ENCODE measurements at places on chromosomes 2 and 18.

DNA sequence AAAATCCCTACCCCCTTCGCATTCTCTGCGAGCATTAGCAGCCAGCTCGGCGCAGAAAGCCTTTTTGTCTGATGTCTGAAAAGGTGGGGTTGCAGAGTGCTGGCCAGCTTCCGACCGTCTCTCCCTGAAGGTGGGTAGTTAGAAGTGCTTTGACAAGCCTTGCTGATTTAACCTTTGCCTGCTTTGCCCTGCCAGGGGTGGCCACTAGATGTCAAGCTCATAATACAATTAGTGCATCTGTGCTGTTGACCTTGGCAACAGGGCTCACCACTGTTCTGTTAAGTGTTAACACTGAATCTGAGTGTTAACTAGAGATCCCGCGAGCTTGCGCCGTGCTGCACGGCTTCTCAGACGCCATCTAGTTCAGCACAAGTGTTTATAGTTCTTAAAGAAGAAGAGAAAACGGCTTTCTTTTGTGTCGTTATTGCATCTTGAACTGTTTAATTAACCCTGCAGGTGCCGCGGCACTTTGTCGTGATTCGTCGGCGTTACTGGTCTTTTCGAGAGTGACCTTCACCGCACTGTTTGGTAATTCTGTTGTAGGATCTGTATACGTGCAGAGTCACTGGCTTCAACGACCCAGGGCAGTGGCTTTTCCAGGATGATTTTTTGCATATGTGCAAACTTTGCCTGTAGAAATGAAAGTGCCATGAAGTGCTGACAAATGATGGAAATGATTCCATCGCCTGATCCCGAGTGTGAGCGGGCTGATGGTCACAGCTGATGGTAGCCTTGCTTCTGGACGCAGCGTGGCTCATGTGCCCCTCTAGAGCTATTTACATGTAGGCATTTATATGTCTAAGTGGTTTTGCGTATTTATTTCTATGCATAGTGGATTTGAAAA is 5.5 kb downstream of the SALL3 start:
- DNase-seq = no peak

DNA sequence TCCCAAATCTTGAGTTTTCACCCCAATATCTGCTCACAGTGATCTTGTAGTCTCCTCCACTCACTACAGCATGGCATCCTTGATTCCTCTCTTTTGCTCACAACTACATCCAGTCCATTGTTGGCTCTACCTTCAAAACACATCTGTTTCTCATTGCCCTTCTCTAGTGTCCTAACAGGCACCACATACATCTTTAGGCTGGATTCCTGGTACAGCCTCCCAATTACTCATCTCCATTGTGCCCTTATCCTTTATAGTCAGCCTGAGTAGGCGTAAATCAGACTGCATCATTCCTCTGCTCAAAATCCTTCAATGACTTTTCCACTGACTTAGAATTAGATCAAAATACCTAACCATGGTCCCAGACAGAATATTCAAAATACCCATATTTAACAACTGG is 10.7 kb upstream of the TAF1B start:
- peak; percentile 90 for DNase-seq

DNA sequence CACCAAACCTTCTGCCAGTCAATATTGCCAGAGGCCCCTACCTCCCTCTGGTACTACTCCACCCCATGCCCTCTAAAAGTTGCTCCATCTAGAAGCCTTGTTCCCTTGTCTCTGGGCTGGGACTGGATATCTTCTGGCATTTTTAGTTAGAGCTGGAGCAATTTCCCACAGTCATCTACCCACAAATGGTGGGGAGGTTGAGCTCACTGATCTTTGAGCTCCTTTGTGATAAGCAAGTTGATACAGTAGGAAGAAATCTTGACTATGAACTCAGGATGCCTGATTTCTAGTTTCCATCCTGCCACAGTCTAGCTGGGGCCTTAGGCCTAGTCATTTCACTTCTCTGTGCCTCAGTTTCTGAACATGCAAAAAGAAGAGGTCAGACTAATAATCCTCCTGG is 155.0 kb downstream of the MAIP1 start:
- no peak for DNase-seq

- DNase-seq = no peak
Observed at GRCh38 chr18:75139226-75139911, 69.6 kb downstream of the PTGR3 start.

DNA sequence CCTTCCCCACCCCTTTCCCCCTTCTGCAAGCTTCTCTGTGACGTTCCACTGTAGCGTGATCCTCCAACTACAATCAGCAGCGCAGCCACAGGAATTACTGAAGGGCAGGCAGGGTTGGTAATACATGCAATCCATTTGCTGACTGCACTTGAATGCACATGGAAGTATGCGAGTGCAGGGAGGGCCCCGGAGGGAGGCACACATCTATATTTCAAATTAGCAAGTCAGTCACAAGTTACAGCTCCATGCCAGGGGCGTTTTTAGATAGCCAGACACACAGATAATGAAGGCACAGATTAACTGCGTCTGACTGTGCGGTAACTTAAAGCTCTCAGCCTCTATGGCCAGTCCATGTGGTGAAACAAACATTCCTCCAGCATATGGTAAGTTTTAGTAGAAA is 209.2 kb upstream of the GATA6 start:
- DNase-seq = peak; percentile 47

GRCh38 chr18:79423211-79424007 is 27.7 kb downstream of the NFATC1 start:
- no peak for DNase-seq

DNA sequence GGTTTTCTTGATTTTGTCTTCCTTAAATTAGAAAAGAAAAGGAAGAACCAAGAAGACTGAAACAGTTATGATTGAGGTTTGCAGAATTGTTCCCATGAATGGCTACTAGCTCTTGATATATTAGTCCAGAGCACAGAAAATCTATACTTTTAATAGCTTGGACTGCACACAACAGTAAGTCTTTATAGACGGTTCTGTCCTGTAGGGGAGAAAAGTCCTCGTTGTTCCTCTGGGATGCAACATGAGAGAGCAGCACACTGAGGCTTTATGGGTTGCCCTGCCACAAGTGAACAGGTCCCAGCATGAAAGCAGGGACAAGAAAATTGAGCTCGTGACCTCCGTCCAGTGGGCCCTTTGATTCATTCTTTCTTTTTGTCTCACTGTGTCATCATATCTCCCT is 41.5 kb downstream of the RAB31 start:
- DNase-seq = no peak

GRCh38 chr2:234981197-234982095 is 29.6 kb downstream of the SH3BP4 start:
- peak; percentile 99 for DNase-seq

GRCh38 chr2:44479127-44479887 is 117.6 kb downstream of the CAMKMT start:
- DNase-seq = peak; percentile 88

DNA sequence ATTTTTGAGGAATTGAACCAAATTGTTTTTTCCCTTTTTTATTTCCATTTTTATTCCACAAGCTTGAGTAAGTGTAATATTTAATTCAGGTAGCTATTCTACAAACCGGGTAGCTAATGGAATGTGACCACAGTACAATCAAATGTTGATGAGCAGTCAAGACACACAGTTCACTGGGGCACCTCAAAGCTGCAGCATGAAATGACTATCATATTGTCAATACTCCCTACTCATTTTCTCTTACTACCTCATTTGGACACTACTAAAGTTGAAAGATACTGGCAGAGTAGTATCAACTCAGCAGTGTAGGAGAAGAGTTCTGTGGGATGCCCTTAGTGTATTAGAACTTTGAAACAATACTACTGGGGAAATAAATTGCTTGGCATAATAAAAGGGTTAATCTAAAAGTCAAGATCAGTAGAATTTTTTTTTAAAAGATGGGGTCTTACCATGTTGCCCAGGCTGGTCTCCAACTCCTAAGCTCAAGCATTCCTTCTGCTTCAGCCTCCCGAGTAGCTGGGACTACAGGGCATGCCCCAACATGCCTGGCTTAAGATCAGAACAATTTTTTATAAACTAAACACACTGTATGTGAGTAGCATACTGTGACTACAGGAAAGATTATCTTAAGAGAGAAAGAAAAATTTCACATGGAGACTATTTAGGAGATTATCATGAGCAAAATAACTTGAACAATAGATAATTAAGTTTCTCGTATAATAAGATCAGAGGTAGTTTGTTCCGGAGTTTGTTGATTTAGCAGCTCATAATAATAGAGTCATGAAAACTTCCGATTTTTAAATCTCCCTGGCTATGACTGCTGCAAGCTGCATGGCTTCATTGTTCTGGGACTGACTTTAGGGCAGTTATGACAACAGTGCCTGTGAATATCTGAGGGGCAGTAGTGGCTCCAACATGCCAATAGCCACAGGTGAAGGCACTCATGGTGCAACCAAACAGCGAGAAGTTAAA is 43.7 kb downstream of the MYO3B start:
- DNase-seq = no peak

- DNase-seq = no peak
Observed at GRCh38 chr2:182729710-182730339, 13.8 kb downstream of the DNAJC10 start.

- DNase-seq = no peak
Observed at GRCh38 chr2:143668234-143668633, 539.0 kb downstream of the ARHGAP15 start.

DNA sequence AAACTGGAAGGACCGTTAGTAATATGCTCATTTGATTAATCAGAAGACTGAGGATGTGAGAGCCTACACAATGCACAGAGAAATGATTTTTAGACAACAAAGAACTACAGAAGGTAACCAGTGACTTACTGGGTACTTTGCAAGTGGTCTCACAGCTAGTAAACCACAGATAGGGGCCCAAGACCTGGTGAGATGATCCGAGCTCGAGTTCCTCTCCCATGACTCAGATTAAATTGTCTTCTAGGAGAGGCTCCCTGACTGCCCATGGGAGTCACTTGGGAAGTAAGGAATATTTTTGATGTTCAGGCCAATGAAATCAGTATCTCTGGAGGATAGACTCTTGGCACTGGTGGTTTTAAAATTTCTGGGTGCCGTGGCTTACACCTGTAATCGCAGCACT is 220.2 kb downstream of the CLIP4 start:
- no peak for DNase-seq

GRCh38 chr18:65610939-65611338 is 139.9 kb upstream of the CDH7 start:
- DNase-seq = no peak

DNA sequence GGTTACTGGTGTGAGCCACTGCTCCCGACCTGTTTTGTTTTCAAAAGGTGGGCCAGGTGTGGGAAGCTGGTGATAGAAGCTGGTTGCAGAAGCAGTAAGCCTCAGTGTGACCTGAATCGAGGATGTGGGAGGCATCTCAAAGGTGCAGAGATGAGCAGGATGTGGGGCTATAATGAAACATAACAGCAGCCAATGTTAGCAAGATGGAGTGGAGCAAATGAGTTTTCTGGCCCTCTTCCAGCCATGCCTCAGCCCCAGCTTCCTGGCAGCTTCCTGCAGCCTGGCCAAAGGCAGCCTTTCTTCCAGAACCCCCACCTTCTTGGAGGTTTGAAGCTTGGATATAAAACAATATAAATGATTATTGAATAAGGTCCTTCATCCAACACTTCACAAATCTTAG is 184.8 kb downstream of the NCK2 start:
- DNase-seq = peak; percentile 4

DNA sequence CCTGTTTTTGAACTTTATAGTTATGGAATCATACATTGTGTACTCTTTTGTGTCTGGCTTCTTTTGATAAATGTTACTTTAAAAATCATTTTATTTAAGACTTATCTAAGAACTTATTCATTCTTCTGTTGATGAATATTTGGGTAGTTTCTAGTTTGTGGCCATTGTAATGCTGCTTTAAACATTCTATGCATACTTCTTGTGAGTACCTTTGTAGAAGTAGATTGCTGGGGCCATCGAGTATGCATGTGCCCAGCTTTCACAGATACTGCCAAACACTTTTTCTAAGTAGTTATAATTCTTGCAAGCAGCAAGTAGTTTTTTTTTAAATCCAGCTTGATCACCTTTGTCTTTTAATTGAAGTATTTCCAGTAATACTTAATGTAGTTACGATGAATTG is 11.1 kb downstream of the CD302 start:
- no peak for DNase-seq

DNA sequence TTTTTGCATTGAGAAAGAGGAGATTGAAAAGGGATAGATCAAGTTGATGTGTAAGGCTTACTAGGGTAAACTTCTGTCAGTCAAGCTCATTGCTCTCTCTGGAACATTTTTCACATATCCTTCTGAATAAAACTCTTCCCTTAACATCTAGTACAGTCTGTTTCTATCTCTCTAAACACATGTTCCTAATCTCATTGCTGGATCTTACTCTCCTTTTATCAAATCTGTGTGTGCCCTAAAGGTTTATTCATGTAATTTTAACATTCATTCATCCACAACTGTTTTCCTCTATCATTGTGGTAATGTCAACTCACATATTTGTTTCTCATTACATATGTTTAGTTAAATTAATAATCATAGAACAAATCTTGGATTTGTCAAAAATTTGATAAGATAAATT is 277.9 kb upstream of the GULP1 start:
- no peak for DNase-seq

GRCh38 chr2:156553714-156554442 is 117.7 kb downstream of the GPD2 start:
- no peak for DNase-seq

- DNase-seq = no peak
Observed at GRCh38 chr18:26806224-26806623, 59.3 kb downstream of the AQP4 start.

DNA sequence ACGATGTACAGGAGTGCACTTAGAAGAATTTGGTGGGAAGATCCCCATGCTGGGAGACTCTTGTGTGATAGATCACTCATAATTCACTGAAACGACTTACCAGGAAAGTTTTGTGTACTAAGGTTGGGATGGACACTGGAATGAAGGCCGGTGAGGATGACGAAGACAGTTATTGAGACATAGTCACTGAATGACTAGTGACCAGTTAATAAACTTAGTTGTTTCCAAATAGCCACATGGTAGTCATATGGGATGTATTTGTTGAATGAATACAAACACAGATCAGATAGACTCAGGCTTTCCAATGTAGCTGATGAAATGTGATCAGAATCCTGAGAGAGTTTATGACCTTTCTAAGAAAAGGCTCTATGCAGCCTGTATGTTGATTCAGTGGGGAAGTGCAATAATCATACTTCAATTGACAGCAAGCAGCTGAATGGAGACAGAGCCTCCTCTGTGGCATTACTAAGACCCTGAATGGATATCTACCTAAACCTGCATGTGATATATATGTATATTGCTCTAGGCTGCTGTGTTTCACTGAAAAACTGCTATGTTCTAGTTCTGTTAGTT is 20.4 kb downstream of the GDF7 start:
- DNase-seq = peak; percentile 10

DNA sequence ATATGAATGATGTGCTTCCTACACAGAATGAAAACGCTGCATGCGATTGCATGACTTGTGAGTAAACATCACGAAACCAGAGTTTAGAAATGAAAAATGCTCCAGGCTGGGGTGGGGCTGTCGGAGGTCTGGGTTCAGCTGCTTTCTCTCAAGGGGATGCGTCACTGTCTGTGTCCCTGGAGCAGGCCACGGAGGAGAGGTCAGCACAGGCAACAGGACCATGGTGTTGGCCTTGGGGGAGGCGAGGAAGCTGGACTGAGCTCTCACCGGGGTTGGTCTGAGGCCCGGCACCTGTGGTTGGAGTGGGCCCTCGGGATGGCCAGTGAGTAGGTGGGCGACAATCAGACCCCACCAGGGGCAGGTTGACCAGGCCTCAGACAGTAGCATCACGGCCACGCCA is 89.0 kb upstream of the TMEM18 start:
- DNase-seq = no peak

Measured in GM23248 (cell line).